Ovary (tissue), 10 donors: ENCODE measurements at places on chromosomes 1 and 21. TPM values are rescaled to one million over a fixed set of nuclear protein-coding genes. Genes with fewer than 3 reads are reported as not detected.

DNA sequence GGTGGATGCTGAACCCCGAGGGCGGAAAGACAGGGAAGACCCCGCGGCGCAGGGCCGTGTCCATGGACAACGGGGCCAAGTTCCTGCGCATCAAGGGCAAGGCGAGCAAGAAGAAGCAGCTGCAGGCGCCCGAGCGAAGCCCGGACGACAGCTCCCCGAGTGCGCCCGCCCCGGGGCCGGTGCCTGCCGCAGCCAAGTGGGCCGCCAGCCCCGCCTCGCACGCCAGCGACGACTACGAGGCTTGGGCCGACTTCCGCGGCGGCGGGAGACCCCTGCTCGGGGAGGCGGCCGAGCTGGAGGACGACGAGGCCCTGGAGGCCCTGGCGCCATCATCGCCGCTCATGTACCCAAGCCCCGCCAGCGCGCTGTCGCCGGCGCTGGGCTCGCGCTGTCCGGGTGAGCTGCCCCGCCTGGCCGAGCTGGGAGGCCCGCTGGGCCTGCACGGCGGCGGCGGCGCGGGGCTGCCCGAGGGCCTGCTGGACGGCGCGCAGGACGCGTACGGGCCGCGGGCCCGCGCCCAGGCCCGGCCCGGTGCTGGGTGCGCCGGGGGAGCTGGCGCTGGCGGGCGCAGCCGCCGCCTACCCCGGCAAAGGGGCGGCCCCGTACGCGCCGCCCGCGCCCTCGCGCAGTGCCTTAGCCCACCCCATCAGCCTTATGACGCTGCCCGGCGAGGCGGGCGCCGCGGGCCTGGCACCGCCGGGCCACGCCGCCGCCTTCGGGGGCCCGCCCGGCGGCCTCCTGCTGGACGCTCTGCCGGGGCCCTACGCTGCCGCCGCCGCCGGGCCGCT lies 20.7 kb downstream of the FOXO6 start:
- H3K4me3 ChIP-seq = peak overlapping the region; percentile 51
- H3K27me3 ChIP-seq = no peaks in the 10 kb centered on the region
- H3K36me3 ChIP-seq = no peaks in the 10 kb centered on the region
- peaks cover 8% of the 10 kb centered on the region for H3K4me1 ChIP-seq
- H3K27ac ChIP-seq = peak overlapping the region; percentile 99

DNA sequence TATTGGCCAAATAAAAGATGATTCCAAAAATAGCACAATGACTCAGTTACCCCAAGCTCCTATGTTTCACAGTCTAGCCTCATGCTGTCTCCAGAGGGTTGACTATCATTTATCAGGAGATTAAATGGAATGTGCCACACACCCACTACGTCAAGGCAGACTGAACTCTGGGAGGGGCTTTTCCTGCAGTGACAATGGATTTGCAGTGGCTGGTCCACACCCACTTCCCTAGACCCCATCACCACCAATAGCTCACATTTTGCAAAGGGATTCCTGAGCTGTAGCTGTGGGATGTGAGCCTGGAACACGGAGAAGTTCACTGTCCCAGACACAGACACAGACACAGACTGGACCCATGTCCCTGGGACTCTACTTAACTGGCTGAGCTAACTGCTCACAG lies 77.1 kb downstream of the HLCS start:
- DNase-seq = no peak
- H3K27me3 ChIP-seq = no peaks in the 10 kb centered on the region
- no peak overlapping the region for H3K4me3 ChIP-seq
- no peaks in the 10 kb centered on the region for H3K4me1 ChIP-seq

DNA sequence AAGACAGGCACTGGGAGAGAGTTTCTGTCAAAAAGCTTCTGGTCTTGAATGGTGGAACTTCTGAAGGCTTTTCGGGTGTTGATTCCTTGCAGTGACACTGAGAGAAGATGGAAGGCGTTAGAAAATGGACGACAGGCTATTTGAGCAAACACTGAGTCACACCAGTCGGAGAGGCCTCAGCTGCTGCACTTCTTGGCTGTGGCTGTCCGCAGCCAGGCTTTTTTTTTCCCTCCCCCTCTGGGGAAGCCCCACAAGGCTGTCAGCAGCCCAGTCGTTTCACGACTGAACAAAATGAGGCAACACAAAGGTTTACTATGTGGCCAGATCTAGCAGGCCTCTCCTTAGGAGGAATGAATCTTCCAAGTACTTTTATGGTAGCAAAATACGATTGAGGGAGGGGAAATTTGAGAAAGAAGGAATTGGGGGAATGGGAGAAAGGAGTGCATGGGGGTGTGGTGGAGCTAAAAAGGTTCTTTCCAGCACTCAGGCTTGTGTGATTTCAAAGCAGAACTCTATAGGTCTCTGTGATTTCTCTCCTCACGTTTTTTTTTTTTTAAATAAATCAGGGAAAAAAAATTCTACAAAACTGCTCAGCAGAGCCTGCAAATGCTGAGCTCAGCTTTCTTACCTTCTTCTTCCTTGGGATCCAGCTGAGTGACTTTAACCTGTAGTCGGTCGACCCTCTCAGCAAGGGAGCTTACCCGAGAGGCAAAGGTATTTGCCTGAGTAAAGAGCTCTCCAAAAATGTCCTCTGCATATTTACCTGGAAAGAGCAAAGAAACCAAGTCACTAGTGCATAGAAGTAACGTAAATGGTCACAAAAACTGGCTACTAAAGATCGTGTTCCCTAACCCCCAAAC lies 26.1 kb downstream of the GPR3 start:
- H3K27me3 ChIP-seq = no peaks in the 10 kb centered on the region
- no peaks in the 10 kb centered on the region for H3K36me3 ChIP-seq
- peaks cover 1% of the 10 kb centered on the region for H3K4me1 ChIP-seq
- no peak for DNase-seq

DNA sequence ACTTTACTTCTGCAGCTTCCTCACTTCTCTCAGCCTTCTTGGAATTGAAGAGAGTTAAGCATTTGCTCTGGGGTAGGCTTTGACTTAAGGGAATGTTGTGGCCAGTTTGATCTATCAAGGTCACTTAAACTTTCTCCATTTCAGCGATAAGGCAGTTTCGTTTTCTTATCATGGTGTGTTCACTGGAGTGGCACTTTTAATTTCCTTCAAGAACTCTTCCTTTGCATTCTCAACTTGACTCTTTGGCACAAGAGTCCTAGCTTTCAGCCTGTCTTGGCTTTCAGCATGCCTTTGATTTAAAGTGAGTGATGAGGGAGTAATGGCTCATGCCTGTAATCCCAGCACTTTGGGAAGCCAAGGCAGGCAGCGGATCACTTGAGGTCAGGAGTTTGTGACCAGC lies 38.7 kb downstream of the HS2ST1 start:
- H3K27ac ChIP-seq = no peak overlapping the region
- no peaks in the 10 kb centered on the region for H3K36me3 ChIP-seq
- H3K4me1 ChIP-seq = no peaks in the 10 kb centered on the region
- peaks cover 2% of the 10 kb centered on the region for H3K27me3 ChIP-seq
- DNase-seq = no peak
- no peak overlapping the region for H3K4me3 ChIP-seq

- no peaks in the 10 kb centered on the region for H3K27me3 ChIP-seq
- H3K36me3 ChIP-seq = no peaks in the 10 kb centered on the region
- H3K27ac ChIP-seq = peak overlapping the region; percentile 57
- H3K4me3 ChIP-seq = peak overlapping the region; percentile 71
- peaks cover 13% of the 10 kb centered on the region for H3K4me1 ChIP-seq
These were observed 623 bp downstream of the RPL22 start for GRCh38 chr1:6198646-6199297.

VANGL2 gene
- 18.4 TPM for total RNA-seq

DNA sequence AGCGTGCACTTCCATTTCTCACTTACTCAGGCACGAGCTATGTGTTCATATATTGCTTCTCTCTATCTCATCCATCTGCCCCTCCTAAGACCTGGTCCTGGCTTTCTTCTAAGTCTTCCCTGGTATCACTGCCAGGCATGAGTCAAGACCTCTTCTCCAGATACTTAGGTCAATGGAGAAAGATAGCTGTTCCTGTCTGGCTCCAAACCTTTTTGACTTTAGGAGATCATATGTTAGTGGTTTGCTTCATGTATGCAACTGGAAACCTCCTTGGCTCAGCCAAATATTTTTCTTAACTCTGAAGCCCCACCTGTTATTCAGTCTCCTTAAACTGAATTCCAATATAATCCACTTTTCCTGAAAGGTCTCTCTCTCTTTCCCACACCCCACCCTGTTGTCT lies 211.6 kb upstream of the PTBP2 start:
- DNase-seq = no peak
- no peaks in the 10 kb centered on the region for H3K27me3 ChIP-seq
- H3K27ac ChIP-seq = no peak overlapping the region
- H3K4me1 ChIP-seq = no peaks in the 10 kb centered on the region

GRCh38 chr1:64433747-64434146 lies 36.2 kb upstream of the CACHD1 start:
- H3K27me3 ChIP-seq = no peaks in the 10 kb centered on the region
- no peak overlapping the region for H3K27ac ChIP-seq
- H3K36me3 ChIP-seq = no peaks in the 10 kb centered on the region
- no peak for DNase-seq

DNA sequence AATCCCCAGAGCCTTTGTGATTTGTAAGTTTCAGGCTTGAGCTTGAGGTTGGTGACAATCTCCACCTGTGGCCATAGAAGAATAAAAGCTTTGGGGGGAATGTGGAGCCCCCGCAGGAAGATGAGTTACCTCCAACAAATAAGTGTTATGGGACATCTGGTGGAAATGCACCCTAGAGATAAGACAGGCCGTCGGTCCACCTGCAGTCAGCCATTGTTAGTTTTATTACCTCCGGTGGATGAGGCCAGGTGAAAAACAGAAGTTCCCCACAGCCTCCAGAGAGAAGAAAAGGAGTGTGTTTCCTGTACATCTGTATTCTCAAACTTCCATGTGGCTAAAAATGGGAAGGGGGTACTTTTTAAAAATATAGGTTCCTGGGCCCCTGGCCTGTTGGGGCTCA lies 137.4 kb downstream of the KAZN start:
- H3K27ac ChIP-seq = no peak overlapping the region
- no peaks in the 10 kb centered on the region for H3K27me3 ChIP-seq
- no peaks in the 10 kb centered on the region for H3K4me1 ChIP-seq
- H3K4me3 ChIP-seq = no peak overlapping the region
- DNase-seq = no peak

- H3K4me1 ChIP-seq = peaks cover 6% of the 10 kb centered on the region
- no peak overlapping the region for H3K4me3 ChIP-seq
- no peaks in the 10 kb centered on the region for H3K36me3 ChIP-seq
- DNase-seq = no peak
These were observed 217.9 kb upstream of the VAMP3 start for GRCh38 chr1:7553042-7553690.

DIRAS3 gene
- 75.0 TPM for total RNA-seq

CTTNBP2NL gene
- 9.4 TPM for total RNA-seq

DNA sequence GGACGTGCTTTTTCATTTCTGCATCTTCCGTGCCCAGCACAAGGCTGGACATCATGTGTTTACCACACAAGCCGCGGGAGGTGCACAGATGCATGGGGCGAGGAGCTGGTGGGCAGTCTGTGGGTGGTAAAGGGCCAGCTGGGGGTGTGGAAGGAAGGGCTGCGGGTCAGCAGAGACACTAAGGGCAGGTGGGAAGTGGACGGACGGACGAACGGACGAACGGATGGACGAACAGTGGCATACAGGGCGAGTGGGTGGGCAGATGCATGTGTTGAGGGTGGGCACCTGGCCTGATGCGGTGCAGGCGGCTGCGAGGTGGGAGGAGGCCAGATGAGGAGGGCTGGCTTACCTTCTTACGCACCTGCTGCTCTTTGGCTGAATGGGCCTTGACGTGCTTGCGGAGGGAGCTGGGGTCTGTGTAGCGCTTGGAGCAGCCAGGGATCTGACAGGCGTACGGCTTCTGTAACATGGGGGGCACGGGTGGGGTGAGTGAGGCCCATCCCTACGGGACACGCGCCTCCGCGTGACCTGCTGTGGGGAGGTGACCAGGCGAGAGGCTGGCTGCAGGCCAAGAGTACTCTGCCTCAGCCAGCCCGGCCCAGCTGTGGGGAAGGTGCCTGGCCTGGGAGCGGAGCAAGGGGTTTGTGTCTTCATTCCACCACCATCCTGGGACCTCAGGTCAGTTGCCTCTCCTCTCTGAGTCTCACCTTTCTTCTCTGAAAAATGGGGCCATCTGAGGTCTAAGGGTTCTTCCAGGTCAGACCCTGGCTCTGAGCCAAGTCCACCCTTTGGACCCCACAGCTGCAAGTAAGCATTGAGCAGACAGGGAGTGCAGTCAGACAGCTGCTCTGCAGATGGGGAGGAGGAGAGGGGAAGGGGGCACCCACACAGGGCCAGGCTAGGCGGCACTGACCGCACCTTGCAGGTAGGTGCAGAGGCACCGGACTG lies 65.5 kb downstream of the DMRTB1 start:
- H3K27ac ChIP-seq = no peak overlapping the region
- H3K4me3 ChIP-seq = no peak overlapping the region
- no peaks in the 10 kb centered on the region for H3K27me3 ChIP-seq
- H3K36me3 ChIP-seq = no peaks in the 10 kb centered on the region
- DNase-seq = peak; percentile 68
- peaks cover 15% of the 10 kb centered on the region for H3K4me1 ChIP-seq

DNA sequence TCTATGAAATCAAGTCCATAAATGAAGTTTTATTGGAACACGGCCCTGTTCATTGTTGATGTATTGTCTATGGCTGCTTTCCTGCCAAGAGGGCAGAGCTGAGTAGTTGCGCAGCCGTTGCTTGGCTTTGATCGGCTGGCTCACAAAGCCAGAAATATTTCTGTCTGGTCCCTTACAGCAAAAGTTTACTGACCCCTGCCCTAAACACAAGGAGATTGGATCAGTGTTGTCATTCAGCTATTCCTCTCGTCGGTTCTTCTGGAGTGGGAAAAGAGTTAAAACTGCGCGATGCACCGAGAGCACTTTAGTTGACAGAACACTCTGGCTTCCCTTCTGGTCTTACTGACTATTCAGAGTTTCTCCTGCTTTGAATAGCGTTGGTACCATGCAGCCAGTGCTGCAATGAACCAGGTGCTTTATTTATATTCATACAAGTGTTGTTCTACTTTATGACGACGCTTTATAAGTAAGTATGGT lies 868 bp downstream of the ZBTB40 start:
- no peaks in the 10 kb centered on the region for H3K27me3 ChIP-seq
- peak overlapping the region; percentile 86 for H3K4me3 ChIP-seq
- peaks cover 8% of the 10 kb centered on the region for H3K4me1 ChIP-seq
- H3K27ac ChIP-seq = peak overlapping the region; percentile 87
- DNase-seq = peak; percentile 53
- no peaks in the 10 kb centered on the region for H3K36me3 ChIP-seq

DNA sequence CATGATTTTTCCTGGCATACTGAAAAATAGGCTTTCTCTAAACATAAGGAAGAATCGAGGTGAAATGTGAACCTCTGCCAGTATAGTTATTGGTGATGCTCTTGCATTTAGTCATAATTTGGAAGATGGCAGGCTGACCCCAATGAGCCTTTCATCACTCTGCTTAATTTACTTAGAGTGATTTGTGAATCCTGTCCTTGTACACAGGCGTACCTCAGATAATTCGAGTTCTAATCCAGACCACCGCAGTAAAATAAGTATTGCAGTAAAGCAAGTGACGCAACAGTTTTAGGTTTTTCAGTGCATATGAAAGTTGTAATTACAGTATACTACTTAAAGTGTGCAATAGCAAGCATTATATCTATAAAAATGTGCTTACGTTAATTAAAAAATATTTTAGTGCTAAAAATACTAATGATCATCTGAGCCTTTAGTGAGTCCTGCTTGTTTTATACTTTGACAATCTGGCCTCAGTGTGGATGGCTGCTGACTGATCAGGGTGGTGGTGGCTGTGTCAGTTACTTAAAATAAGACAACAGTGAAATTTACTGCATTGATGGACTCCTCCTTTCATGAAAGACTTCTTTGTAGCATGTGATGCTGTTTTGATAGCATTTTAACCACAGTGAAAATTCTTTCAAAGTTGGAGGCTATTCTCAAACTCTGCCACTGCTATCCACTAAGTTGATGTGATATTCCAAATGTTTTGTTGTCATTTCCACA lies 1.7 kb downstream of the PKNOX1 start:
- no peaks in the 10 kb centered on the region for H3K4me1 ChIP-seq
- DNase-seq = no peak
- H3K27ac ChIP-seq = peak overlapping the region; percentile 99
- H3K36me3 ChIP-seq = no peaks in the 10 kb centered on the region
